ENCODE measurements at places on chromosomes 4 and X.

DNA sequence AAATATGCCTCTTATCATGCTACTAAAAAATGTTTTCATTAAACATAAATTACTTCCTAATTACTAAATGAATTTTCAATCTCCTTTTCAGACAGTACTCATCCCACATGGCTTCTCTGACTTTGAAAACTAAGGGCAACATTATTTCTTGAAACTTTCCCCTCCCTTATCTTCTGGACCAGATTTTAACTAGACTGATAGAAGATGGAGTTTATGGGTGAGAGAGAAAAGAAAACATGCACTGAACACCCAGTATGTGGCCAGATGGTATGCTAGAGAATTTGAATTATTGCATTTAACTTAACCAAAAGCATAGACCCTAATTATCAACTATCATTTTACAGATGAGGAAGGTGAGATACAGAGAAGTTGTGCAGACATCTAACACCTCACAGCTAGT lies 16.8 kb downstream of the CNOT6L start:
- DNase-seq: no peak

GRCh38 chr4:141705747-141706377 lies 69.5 kb downstream of the IL15 start:
- no peak for DNase-seq

- DNase-seq: no peak
Observed at GRCh38 chr4:52037689-52038102, 403 bp downstream of the SGCB start.

GRCh38 chr4:182825786-182826185 lies 91.4 kb downstream of the DCTD start:
- no peak for DNase-seq

- no peak for DNase-seq
Observed at GRCh38 chr4:90120037-90120436, 7.2 kb upstream of the CCSER1 start.

GRCh38 chr4:70687392-70687791 lies 940 bp upstream of the UTP3 start:
- DNase-seq: no peak

- DNase-seq: no peak
Observed at GRCh38 chr4:71270901-71271300, 67.9 kb upstream of the SLC4A4 start.

GRCh38 chrX:135505351-135505750 lies 15.1 kb upstream of the INTS6L start:
- DNase-seq: no peak

DNA sequence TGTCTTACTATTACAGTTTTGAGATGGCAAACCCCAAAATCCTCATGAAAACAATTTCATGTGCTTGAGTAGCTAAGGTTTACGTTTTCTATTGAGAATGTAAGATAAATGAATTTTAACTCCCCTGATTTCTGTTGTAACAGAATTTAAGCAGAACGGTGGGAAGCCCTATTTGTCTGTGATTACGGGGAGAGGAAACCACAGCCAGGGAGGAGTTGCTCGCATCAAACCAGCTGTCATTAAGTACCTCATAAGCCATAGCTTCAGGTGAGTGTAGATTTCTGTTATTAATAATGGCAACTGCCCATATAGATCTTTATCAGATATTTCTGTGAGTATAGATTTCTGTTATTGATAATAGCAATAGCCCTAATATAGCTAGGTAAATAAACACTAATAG lies 44.2 kb upstream of the RHOH start:
- DNase-seq: no peak

GRCh38 chr4:82989575-82990429 lies 20.8 kb downstream of the LIN54 start:
- DNase-seq: no peak

- peak; percentile 99 for DNase-seq
Observed at GRCh38 chr4:95129821-95130311, 372.1 kb downstream of the BMPR1B start.

GRCh38 chr4:183857040-183857439 lies 48.1 kb upstream of the STOX2 start:
- DNase-seq: no peak

GRCh38 chr4:159979953-159980352 lies 877.1 kb downstream of the RAPGEF2 start:
- DNase-seq: no peak

DNA sequence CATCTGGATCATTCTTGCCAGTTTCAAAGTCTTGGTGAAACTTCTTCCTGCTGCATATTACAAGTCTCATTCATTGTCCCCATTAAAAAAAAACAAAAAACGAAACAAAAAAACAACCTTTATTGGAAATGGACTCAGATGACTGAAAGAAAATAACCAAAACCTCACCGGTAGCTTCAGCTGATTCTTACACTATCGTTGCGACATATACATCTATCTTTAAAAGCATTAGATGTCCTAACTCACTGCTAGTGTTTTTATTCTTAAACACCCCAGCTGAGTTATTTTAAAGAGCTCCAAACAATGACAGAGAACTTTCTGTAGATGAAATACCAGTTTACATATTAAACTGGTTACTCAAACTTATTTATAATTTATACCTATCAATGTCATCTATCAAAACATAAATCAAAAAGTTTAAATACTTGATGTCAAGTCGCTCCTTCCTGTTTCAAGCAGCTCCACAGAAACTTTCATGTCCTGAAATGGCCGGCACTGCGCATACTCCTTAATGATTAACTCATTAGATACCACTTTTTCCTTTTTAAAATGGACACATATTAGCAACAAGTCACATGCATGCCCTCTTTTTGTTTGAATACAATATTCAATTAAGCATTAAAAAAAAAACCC lies 87.2 kb downstream of the HPRT1 start:
- no peak for DNase-seq

DNA sequence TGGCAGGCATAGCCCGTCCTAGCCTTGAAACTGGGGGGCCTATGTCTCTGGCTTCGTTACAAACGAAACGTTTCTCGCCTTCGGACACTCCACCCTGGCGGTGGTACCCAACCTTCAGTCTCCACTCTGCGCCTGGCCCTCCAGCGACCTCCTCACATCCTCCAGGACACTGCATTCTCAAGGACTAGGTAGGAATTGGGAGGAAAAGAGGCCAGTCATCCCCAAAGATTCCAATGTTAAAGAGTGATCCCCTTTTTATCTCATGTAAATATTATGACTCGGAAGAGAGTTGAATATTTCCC lies 2.1 kb upstream of the NKX6-1 start:
- no peak for DNase-seq

GRCh38 chrX:150648296-150648940 lies 44.8 kb upstream of the MTMR1 start:
- DNase-seq: no peak

DNA sequence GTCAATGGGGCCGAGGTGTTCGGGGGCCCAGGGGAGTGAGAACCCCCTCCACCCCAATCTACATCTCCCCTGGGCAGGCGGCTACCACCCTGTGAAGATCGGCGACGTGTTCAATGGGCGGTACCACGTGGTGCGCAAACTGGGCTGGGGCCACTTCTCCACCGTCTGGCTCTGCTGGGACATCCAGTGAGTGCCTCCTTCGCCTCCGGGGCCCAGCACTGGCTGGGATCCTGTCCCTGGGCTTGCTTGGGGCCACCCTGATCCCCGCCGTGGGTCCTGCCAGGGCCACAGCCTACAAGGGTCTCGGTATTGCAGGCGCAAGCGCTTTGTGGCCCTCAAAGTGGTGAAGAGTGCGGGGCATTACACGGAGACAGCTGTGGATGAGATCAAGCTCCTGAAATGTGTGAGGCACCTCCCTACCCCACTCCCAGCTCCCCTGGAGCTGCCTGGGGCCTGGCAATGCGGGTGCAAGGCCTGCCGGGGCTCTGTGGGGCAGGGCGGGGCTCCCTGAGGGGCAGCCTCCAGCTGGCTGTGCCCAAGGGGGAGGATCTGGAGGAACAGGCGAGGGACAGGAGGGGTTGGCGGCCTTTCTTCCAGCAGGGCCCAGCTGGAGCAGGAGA lies 697 bp downstream of the SRPK3 start:
- DNase-seq: no peak

DNA sequence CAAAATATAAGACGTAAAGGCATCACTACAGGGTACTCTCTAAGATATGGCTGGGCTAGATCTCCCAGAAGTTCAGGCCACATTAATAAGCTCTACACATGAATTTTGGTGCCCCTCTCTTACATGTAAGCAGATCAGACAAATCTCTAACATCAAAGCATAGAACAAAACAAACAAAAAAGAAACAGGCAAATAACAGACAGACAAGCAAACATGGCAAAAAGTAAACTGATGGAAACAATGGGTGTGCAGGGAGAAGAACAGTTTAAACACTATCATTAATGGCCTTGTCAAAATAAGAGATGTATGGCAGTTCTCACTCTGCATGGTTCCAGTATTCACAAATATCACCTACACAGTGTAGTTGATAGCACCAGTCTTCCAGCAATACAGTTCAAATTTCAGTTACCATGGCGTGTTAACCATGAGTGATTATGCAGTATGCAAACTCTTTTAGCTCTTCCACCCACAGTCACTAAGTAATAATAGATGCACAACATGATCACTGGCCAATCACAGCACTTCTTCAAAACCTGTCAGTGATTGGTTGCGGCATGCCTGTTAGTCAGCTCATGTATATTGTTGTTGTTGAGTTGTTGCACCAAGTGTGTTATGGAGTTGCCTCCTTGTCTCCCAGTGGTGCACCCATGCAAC lies 110.7 kb upstream of the TLR3 start:
- DNase-seq: no peak

GRCh38 chr4:165299399-165300060 lies 27.9 kb upstream of the MSMO1 start:
- DNase-seq: no peak

DNA sequence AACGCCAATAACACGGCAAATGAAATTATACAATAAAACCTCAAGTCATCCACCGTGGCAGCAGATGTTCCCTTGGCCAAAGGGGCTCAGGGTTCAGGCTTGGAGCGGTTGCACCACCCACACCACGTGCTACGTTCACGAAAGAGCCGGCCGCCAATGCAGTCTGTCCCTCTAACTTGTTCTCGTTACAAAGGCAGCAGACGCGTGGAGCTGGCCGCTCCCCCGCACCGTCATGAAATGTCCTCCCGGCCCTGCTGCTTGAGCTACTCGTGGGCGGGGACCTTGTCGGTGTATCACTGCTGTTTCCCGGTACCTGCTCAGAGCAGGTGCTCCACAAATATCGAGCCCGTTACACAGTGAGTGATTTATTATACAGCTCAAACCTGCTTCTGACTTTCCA lies 36.4 kb upstream of the MAN2B2 start:
- DNase-seq: no peak

DNA sequence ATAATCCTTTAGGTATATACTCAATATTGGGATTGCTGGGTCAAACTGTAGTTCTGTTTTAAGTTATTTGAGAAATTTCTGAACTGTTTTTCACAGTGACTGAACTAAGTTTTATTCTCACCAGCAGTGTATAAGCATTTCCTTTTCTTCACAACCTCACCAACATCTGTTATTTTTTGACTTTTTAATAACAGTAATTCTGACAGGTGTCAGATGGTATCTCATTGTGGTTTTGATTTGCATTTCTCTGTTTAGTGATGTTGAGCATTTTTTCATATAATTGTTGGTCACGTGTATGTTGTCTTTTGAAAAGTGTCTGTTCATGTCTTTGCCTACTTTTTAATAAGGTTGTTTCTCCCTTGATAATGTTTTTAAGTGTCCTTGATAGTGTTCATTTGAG lies 112.6 kb downstream of the LINC00632 start:
- DNase-seq: no peak

GRCh38 chrX:135484641-135485289 lies 35.7 kb upstream of the INTS6L start:
- DNase-seq: peak; percentile 33

DNA sequence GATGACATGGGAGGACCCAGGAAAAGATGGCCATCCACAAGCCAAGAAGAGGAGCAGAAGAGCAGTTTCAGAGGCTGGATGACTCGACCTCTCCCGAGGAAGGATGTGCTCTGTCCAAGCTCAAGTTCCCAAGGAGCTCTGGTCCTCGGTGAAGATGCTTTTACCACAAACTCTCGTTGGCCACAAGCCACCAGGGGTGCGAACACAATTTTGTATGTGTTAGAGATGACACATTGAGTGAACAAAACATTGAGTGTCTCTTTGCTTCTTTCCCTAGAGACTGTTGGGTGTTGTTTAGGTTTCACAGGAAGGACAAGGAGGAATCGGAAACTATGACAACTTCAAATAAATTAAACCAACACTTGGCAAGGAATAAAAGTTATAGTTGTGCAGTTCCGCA lies 26.3 kb downstream of the FGFBP1 start:
- peak; percentile 52 for DNase-seq

- DNase-seq: no peak
Observed at GRCh38 chrX:143306991-143307937, 210.0 kb downstream of the SPANXN3 start.

GRCh38 chr4:107654694-107655093 lies 65.3 kb downstream of the PAPSS1 start:
- DNase-seq: no peak

GRCh38 chr4:48047421-48047844 lies 30.9 kb downstream of the NIPAL1 start:
- no peak for DNase-seq

DNA sequence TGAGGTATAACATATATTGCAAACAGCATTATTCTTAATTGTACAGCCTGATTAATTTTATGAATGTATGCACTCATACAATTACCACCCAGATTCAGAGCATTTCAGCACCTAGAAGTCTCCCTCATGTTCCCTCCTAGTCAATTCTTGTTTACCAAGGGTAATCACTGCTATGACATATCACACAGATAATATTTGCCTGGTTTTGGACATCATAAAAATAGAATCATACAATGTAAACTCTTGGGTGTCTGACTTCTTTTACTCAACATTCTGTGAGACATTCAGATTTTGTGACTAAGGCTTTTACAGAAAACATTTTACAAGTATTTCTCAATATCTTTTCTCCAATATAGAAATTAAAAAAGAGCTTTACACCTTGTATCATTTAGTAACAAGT lies 66.9 kb downstream of the PTPN13 start:
- no peak for DNase-seq

GRCh38 chr4:2688281-2688680 lies 67.9 kb downstream of the TNIP2 start:
- DNase-seq: no peak

DNA sequence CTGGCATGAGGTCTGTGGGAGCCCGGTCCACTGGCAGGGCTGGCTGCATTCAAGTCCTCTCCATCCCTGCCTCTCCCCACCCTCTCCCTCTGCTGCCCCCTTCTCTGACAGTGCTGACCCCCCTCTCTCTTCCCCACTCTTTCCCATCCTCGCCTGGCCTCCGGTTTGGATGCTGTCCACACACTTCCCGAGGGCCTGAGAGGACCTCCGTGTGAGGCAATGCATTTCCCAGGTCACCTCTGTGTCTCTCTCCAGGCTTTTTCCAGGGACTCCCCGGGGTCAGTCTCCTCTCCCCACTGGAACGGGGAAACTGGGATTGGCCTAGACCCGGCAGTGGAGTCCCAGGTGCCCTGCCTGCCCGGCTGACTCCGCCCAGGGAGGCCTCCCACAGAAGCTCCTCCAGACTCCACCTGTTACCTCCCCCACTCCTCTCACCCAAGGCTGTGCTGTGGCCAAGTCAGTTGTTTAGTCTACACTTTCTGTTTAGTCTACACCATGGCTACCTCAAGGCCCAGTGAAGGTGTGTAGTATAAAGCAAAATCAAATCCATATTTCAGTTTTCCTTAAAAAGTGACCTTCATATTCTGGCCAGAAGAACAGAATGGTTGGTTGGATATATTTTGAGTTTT lies 146.8 kb downstream of the PTTG2 start:
- DNase-seq: no peak

- DNase-seq: peak; percentile 6
Observed at GRCh38 chr4:148634476-148634875, 192.3 kb upstream of the NR3C2 start.

- DNase-seq: peak; percentile 6
Observed at GRCh38 chr4:158581161-158581560, 59.5 kb downstream of the RXFP1 start.

- no peak for DNase-seq
Observed at GRCh38 chr4:140195806-140196205, 41.8 kb upstream of the MAML3 start.
